ENCODE measurements at places on chromosomes 2 and 18.

- DNase-seq: no peak
These were observed 24.6 kb upstream of the TXNDC2 start for GRCh38 chr18:9861157-9861556.

DNA sequence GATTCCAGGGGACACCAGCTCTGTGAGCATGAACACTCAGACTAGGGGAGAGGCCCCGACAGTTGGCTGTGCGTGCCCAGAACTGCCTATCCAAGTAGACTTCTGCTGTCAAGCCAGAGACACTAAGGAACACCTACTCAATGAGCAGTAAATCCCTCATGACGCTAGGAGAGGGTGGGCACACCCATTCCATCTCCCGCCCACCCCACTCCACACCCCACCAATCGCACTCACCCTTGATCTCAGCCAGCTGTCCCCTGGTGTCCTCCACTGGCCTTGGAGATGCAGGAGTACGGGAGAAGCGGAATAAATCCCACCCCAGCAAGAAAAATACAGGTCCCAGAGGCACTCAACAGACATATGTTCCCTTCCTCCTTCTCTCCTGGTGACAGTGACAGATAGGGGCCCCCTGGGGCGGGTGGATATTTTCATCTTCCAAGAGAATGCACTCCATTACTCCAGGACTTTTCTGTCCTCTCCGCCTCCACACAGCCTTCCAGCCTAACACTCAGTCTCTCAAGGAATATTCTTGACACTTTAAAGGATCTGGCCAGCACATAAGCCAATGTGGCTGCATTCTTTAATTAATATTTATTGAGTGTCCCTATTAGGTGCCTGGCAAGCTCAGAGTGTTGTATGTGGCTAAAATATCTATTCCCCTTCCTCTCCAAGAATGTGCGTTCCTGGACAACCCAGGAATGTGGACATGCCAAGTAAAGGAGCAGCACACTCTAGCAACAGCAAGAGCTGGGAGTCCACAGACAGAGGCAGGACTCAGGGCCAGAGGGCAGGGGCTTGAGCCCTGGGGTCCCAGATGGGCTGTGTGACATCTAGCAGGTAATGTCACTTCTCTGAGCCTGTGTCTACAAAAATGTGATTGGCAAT, 13.1 kb upstream of the SMAD7 start:
- no peak for DNase-seq

GRCh38 chr2:53786352-53786704, 425 bp downstream of the ASB3 start:
- DNase-seq: peak; percentile 37

- no peak for DNase-seq
These were observed 4.2 kb upstream of the ALPP start for GRCh38 chr2:232374356-232374755.

DNA sequence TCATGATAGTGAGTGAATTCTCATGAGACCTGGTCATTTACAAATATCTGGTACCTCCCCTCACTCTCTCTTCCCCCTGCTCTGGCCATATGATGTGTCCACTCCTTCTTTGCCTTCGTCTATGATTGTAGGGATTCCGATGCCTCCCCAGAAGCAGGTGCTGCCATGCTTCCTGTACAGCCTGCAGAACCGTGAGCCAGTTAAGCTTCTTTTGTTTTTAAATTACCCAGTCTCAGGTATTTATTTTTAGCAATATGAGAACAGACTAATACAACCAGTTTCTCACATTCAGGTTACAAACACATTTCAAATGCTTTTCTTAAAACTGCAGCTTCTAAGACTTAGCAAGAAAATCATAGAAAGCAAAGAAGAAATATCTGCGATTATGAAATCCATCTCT, 321.2 kb upstream of the CDH7 start:
- DNase-seq: no peak

GRCh38 chr2:61876400-61876799, 12.1 kb downstream of the CCT4 start:
- no peak for DNase-seq

DNA sequence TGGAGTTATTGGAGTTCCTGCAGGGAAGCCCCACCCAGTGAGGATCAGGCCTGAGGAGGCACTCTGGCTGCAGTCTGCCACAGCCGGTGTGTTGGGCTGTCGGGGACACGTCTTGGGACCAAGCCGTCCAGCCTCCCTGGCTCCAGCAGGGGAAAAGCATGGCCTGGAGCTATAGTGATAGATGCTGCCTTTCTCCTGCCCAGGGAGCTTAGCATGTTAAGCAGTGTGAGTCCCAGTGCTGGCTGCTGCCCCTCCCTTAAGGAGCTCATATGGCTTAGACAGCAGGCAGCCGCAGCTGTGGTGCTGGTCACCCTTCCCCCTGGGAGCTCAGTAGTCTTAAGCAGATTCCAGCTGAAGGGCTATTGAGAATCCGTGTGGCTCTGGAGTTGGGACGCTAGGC, 78.9 kb downstream of the CERS6 start:
- no peak for DNase-seq

GRCh38 chr2:221555494-221555846, 16.6 kb downstream of the EPHA4 start:
- no peak for DNase-seq

DNA sequence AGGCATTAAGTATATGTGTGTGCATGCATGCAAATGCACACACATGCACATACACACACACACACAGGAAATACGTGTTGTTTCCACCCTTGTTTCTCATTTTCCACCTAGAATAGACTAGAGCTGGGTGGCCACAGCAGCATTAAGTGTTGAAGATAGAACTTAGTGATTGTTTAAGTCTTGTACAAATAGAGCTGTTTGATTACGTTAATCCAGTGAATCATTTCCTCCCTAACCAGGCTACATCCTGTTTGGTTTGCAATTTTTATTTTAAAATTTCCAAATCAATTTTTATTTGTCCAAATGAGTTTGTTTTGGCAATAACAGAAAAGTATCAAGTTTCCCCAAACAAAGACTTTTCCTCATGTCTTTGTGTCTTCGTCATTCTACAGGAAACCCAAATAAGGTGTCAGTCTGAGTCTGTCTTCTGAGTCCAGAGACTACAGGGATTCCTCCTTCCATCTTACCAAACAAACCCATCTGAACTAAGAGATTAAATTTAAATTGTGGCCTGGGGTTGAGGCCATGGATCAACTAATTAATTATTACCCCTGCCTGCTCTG, 74.6 kb upstream of the GALNT5 start:
- peak; percentile 79 for DNase-seq

GRCh38 chr2:8550937-8551621, 130.8 kb upstream of the ID2 start:
- no peak for DNase-seq

Measured in brain microvascular endothelial cell (primary cell).